ENCODE measurements at places on chromosomes 16 and 17. TPM values are rescaled to one million over a fixed set of nuclear protein-coding genes. Genes with fewer than 3 reads are reported as not detected.

DNA sequence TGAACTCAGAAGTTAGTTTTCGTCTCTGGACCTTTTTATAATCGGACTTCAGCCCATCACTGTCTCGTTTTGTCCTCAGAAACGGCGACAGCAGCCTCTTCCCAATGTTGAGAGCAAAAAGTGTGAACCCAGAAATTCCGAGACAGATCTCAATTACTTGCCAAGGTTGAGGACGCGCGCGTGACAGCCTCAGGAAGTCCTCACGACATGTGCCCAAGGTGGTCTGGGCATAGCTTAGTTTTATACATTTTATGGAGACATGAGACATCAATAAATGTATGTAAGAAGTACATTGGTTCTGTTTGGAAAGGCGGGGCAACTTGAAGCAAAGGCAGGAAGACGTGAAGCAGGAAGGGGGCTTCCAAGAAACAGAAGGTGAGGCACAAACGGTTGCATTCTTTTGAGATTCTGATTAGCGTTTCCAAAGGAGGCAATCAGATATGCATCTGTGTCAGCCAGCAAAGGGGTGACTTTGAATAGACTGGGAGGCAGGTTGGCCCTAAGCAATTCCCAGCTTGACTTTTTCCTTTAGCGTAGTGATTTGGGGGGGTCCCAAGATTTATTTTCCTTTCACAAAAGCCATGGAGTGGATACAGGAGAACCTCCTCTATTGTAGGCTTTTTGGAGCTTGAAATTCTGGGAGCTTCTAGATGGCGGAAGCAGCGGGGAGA lies 583 bp upstream of the ZNF747 start:
- DNase-seq: no peak

GRCh38 chr17:82112914-82113311 lies 14.9 kb upstream of the FASN start:
- DNase-seq: no peak

DNA sequence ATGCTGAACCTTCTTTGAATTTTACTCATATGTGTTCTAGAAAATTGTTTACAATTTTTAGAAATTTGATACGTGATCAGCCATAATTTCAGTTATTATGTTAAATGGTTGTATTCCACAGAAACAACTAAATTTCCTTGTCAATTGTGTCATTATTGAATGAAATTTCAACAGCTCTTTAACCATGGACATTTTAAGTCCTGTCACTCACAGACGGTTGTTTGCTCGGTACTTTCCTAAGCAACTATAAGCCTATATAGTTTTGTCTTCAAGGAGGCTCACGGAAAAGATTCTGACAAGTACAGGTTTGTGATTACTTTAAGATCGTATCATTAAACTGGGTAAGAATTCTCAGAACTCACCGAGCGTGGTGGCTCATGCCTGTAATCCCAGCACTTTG lies 31.8 kb downstream of the SLC39A11 start:
- DNase-seq: no peak

TPPP3 gene
- 30.3 TPM for total RNA-seq

- DNase-seq: no peak
Measured at GRCh38 chr16:68834550-68834949, 8.8 kb upstream of the TANGO6 start.

- no peak for DNase-seq
Measured at GRCh38 chr17:49333804-49334203, 28.2 kb downstream of the ZNF652 start.

SLC6A2 gene
- not detected for total RNA-seq

TSPAN10 gene
- 1.5 TPM for total RNA-seq

DNA sequence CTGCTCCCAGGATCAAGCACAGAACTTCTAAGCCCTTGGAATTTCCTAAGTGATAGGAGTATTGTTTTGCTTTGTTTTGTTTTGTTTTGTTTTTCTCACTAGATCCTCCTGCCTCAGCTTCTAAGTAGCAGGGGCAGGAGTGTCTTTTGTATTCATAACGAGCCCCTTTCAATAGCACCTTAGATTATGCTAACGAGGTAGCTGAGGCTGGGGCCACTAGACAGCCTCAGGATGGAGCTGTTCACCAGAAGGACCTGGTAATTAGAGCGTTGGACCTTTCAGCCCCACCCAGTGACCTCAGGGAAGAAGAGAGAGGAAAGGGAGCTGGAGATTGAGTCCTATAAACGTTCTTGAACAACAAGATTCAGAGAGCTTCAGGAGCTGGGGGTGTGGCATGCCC lies 43.6 kb downstream of the IKZF3 start:
- DNase-seq: no peak

CCL16 gene
- total RNA-seq: not detected

Data from pancreas (tissue), 10 donors.